Nasal cavity respiratory epithelium epithelial cell of viscerocranial mucosa (primary cell): ENCODE measurements at places on chromosomes 11 and 22. TPM values are rescaled to one million over a fixed set of nuclear protein-coding genes. Genes with fewer than 3 reads are reported as not detected.

Gene NNMT
- total RNA-seq: 0.34 and 1.9 TPM in 2 replicates

Gene VPS37C
- total RNA-seq: 12.0 and 13.2 TPM in 2 replicates

Gene TTC36
- 0.68 and 1.3 TPM in 2 replicates for total RNA-seq

Gene CBX7
- 2.4 and 3.9 TPM in 2 replicates for total RNA-seq

Gene SLC43A1
- 2.0 and 2.1 TPM in 2 replicates for total RNA-seq

Gene SYT7
- total RNA-seq: 28.0 and 39.9 TPM in 2 replicates

Gene RTN4RL2
- under 0.01 TPM in 1 of 2 replicates, not detected in the other for total RNA-seq

Gene UBQLNL
- total RNA-seq: 0.28 TPM in 1 of 2 replicates, not detected in the other

Gene USP2
- total RNA-seq: 1.4 and 2.4 TPM in 2 replicates

Gene POU2F3
- total RNA-seq: 0.43 and 0.68 TPM in 2 replicates

Gene SAA2
- 1.7 and 37.6 TPM in 2 replicates for total RNA-seq

Gene APOBEC3A
- total RNA-seq: 0.64 and 5.8 TPM in 2 replicates

Gene OR52I2
- not detected in 2 replicates for total RNA-seq

Gene PLCB3
- total RNA-seq: 26.7 and 46.3 TPM in 2 replicates

Gene OR2AG2
- under 0.01 and 0.07 TPM in 2 replicates for total RNA-seq

Gene MS4A2
- not detected in 2 replicates for total RNA-seq

Gene TMEM191C
- total RNA-seq: 0.34 and 0.85 TPM in 2 replicates

Gene JAML
- not detected in 2 replicates for total RNA-seq

Gene MMP26
- total RNA-seq: not detected in 2 replicates

Gene APOA1
- not detected in 2 replicates for total RNA-seq

Gene ZBTB3
- 9.2 and 13.0 TPM in 2 replicates for total RNA-seq

Gene ASRGL1
- total RNA-seq: 0.14 and 0.34 TPM in 2 replicates

Gene OR5A1
- total RNA-seq: not detected in 2 replicates

Gene TRIM51
- total RNA-seq: not detected in 2 replicates

Gene SEPTIN3
- 0.21 TPM in 1 of 2 replicates, not detected in the other for total RNA-seq

Gene MPEG1
- not detected in 2 replicates for total RNA-seq

Gene CTSF
- 1.4 and 14.9 TPM in 2 replicates for total RNA-seq

Gene LMNTD2
- total RNA-seq: 1.0 and 2.0 TPM in 2 replicates

Gene NEU3
- 8.2 and 10.8 TPM in 2 replicates for total RNA-seq

Gene MUC5AC
- total RNA-seq: 0.07 TPM in 1 of 2 replicates, not detected in the other

Gene SUSD2
- total RNA-seq: under 0.01 and 0.36 TPM in 2 replicates

Gene MPZL2
- total RNA-seq: 48.2 and 140 TPM in 2 replicates

Gene SCGB1C1
- not detected in 2 replicates for total RNA-seq

Gene C11orf97
- total RNA-seq: not detected in 2 replicates

Gene MS4A12
- not detected in 2 replicates for total RNA-seq

Gene OR8G1
- total RNA-seq: not detected in 2 replicates

Gene VWCE
- under 0.01 and 0.57 TPM in 2 replicates for total RNA-seq

Gene MAPK8IP2
- 1.0 and 1.8 TPM in 2 replicates for total RNA-seq
